HT-29 (cell line): ENCODE measurements at places on chromosomes 6 and 20.
A peak's percentile ranks its signal among the peaks of the same experiment; 100 is the strongest.

- DNase-seq = peak; percentile 62
Observed at GRCh38 chr6:139369568-139370282, 4.7 kb downstream of the CITED2 start.

DNA sequence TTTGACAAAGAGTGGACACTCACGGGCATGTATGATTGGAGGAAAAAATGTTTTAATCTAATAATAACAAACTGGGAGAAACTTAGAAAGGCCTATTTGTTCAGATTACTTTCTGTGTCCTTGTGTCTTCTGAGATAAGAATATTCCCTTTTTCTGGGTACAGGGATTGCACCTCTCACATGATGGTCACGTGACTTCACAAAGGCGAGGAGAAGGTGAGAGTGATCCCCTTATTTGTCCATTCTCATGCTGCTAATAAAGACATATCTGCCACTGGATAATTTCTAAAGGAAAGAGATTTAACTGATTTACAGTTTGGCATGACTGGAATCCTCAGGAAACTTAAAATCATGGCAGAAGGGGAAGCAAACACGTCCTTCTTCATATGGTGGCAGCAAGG, 989.7 kb upstream of the FLRT3 start:
- no peak for DNase-seq

GRCh38 chr6:131399433-131399832, 173.6 kb upstream of the ARG1 start:
- no peak for DNase-seq

GRCh38 chr6:111752476-111752875, 120.8 kb downstream of the FYN start:
- DNase-seq = no peak

DNA sequence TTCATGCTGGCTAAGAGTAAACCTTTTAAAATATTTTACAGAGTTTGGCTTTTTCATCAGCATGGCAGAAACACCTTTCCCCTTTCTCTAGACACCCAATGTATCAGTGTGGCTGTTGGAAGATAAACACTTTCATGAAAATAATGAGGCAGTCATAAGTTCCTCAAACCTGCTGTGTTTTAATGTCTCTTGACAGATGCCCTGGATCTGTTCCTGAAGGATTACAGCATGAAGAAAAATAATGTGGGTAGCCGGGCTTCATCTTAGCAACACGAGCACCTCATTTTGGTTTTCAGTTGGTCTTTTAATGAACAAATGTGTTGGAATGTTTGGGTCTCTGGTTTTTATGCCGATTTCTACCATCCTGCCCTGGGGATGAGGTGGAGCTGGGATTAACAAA, 45.5 kb upstream of the UNC93A start:
- no peak for DNase-seq

GRCh38 chr6:113488812-113489685, 368.1 kb upstream of the MARCKS start:
- DNase-seq = no peak

GRCh38 chr6:98136333-98136732, 698.0 kb upstream of the POU3F2 start:
- no peak for DNase-seq

- DNase-seq = no peak
Observed at GRCh38 chr6:51502996-51503395, 584.4 kb downstream of the PKHD1 start.

GRCh38 chr20:33769043-33769442, 37.2 kb downstream of the ZNF341 start:
- DNase-seq = no peak

- DNase-seq = no peak
Observed at GRCh38 chr6:30914854-30915590, 984 bp downstream of the VARS2 start.

- DNase-seq = peak; percentile 56
Observed at GRCh38 chr6:31659649-31660380, 763 bp downstream of the C6orf47 start.

DNA sequence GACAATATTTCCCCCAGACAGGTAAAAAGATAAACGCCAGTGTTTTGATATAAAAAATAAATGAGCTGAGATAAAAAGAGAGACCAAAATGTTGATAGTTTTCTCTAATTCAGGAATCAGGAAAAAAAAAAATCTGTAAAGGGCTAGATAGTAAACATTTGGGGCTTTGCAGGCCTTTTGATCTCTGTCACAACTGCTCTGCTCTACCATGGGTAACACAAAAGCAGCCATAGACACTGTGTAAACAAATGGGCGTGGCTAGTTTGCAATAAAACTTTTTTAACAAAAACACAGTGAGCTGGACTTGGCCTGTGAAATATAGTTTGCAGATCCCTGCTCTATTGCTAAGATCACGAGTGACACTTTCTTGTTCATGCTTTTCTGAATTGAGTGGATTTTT, 219.1 kb upstream of the STXBP5 start:
- peak; percentile 68 for DNase-seq

DNA sequence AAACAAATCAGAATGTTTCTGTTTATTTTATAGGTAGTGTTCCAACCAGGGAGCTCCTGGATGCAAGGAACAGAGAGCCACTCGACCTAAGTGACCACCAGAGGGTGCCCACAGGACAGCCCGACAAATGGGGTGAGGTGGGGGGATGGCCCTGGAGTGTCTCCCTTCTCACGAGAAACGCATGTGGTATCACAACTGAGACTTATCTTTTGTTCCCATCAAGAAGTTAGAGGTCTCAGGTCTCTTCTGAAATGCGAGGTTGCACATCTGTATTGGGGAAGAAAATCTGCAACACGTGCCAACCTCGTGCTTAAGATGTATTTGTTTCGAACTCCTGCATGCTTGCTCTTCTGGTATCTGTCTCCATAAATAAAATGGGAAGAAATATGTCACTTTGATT, 104.0 kb downstream of the ISM1 start:
- peak; percentile 45 for DNase-seq

DNA sequence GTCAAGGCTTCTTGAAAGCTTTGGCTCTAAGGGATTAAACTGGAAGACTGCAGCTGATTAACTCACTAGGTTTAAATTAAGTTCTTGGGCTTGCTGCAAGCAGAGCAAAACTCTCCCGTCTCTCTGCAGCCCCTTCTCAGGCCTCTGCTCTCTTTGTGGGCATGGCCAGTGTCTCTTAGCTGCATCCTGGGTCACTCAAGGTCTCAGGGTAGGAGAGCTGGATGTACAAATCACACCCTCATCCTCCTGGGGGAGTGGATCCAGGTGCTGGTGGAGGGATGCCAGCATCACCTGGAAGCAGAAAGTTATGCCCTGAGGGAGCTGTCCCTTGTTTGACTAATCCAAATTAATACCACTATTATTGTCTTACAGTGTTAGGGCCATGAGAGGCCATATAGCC, 35.8 kb downstream of the GCM1 start:
- DNase-seq = no peak

GRCh38 chr20:48619126-48620101, 208.4 kb downstream of the PREX1 start:
- no peak for DNase-seq

- DNase-seq = no peak
Observed at GRCh38 chr6:153484056-153484455, 353.0 kb upstream of the RGS17 start.

DNA sequence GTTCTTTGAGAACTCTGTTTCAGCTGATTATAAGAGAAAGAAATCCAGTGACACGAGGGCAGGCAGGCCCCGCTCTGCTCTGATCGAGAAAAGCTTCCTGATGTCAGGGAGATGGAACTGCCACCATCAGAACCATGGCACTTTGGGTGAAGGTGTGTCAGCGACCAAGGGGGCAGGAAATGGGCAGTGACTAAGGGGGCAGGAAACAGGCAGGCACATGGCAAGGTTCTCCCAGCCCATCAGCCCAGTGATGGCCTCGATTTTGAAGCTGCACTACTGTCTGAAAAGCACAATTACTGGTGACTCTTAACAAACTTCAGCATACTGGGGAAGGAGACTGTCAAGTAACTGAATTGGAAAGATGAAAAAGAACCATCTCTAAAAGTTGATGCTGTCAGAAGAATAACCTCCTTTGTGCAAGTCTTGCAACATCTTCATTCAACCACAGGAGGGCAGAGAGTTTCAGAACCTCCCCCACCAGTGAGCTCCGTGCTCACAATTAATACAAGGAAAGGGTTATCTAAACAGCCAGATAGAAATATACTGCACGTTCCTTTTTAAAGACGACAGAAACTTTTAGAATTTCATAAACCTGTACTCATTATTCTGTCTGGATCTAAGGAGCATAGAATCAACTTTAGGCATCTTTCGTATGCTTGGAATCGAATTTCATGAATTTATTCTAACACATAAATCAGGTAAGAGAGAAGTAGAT, 39.1 kb downstream of the TMX4 start:
- peak; percentile 60 for DNase-seq

- no peak for DNase-seq
Observed at GRCh38 chr6:144171406-144171805, 21.1 kb downstream of the STX11 start.

DNA sequence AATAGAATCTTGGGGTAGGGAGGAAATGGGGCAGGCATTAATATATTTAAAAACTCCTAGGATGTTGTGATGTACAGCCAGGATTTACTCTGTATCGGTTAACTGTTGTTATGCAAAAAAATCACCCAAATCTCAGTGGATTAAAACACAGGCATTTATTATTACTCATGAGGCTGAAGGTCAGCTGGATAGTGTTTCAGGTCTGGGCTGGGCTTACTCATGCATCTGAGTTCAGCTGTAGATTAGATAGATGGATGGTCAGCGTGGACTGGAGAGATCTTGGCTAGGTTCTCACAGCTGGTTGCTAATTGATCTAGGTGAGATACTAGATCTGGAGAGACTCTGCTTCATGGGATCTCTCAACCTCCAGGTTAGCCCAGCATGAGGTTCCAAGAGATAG, 131.4 kb downstream of the BTBD3 start:
- DNase-seq = no peak

GRCh38 chr6:48628316-48628715, 517.3 kb upstream of the PTCHD4 start:
- DNase-seq = no peak

GRCh38 chr6:158757753-158758090, 61.4 kb downstream of the EZR start:
- no peak for DNase-seq

GRCh38 chr6:111581957-111582356, 23.7 kb downstream of the TRAF3IP2 start:
- DNase-seq = no peak

DNA sequence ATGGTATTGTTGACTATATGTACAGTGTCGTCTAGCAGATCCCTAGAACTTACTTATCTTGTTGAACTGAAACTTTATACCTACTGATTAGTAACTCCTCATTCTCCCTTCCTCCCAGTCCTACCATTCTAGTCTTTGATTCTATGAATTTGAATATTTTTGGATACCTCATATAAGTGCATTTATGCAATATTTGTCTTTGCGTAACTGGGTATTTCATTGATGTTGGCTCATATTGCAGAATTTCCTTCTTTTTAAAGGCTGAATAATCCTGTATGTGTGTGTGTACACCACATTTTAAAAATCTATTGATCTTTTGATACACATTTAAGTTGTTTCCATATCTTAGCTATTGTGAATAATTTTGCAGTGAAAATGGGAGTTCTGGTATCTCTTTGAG, 119.9 kb downstream of the SOX4 start:
- no peak for DNase-seq

DNA sequence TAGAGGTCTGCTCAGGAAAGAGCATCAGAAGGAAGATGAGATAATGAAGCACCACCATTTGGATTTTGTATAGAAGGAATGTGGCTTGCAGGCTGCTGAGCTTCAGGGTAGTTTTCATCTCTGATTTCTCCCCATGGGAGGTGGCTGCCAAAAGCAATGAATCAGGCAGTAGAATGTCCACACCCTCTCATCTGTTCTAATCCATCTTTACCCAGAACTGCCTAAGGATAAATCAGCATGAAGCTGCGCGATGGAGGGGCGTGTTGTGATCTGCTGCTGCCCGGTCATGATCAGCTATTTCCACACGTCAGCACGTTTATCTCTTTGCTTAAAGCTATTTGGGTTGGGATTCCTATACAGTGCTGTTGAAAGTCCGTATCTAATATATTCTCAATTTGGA, 295.4 kb downstream of the FOXA2 start:
- DNase-seq = no peak

- DNase-seq = no peak
Observed at GRCh38 chr6:139628270-139628669, 253.8 kb upstream of the CITED2 start.

DNA sequence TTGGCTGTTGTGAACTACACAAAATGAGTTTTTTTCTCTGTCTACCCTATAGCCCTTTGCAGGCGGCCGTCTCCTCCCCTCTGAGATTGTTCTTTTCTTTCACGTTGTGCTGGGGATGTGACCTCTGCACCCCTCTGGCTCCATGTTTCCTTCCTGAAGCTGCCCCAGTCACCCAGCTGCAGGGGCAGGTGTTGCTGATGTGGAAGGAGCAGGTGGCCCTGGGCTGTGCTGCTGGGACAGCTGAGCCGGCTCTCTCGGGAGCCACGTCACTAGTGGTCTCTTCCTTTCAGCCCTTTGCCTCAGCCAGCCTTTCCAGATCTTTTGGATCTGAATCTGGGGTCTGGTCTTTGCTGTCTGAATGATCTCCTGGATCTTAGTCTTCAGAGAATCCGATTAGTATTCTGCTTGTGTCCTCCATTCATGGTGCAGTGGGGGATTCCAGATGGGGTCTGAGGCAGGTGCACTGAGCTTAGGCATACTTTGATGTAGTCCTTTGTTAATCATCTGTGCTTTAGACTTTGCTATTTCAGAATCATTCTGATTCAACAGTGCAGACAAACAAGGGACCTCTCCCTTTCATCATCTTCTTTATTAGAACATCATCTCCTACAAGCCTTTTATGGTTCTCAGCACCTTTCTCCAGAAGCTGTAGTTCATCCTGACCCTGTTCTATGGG, 31.4 kb downstream of the TMEM181 start:
- no peak for DNase-seq

GRCh38 chr20:58069796-58070663, 158.4 kb downstream of the ANKRD60 start:
- DNase-seq = no peak

GRCh38 chr6:107128577-107128976, 13.3 kb upstream of the BEND3 start:
- no peak for DNase-seq

DNA sequence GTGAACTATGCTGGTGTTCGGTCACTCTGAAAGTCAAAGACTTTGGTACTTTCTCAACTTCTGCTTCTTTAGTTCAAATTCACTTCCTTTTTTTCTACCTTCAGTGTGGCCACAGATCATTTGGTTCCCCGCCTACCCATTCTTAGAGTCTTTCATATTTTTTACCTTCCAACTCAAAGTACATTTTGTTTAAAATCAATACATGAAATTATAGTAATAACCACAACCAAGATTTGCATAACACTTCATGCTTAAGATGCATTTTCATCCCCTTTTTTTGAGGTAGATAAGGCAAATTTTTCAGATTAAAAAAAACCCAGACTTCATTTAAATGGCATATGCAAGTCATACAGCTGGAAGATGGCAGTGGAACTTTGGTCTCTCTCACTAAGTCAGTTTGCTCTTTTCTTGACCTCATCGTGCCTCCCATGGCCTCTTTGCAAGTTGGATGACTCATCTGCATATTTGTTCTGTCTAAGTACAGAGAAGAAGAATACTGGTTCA, 11.9 kb upstream of the CNR1 start:
- no peak for DNase-seq

GRCh38 chr6:89952105-89952671, 57.9 kb downstream of the GJA10 start:
- no peak for DNase-seq

GRCh38 chr6:169957351-169957963, 206.0 kb downstream of the ERMARD start:
- no peak for DNase-seq
